ENCODE measurements at places on chromosomes 7 and 10. TPM values are rescaled to one million over a fixed set of nuclear protein-coding genes. Genes with fewer than 3 reads are reported as not detected.

The ZNF212 gene
- polyA plus RNA-seq = 8.2 TPM

The SDHAF3 gene
- 22.6 TPM for polyA plus RNA-seq

The PIK3CG gene
- 2.4 TPM for polyA plus RNA-seq

The HMX3 gene
- not detected for polyA plus RNA-seq

The YWHAG gene
- 201 TPM for polyA plus RNA-seq

The EFCAB10 gene
- polyA plus RNA-seq = not detected

The CALHM3 gene
- not detected for polyA plus RNA-seq
